T-helper 2 cell (primary cell): ENCODE measurements at places on chromosomes 2 and 18.

DNA sequence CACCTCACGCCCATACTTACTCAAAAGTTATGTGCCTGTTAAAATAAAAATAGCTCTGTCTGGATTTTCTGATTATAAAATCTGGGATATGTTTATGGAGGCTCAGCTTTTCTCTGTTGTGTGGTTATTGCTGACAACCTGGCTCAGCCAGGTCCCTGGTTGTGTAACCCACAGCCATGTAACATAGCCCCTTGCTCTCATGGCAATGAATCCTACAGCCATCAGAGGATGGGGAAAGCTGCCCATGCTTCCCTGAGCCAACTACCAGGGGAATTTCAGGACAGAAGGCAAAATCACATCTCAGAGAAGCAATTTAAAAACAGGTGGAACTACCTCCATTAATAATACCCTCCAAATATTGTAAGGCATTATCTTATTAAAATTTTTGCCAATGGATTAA is 29.7 kb downstream of the ST8SIA5 start:
- no peak for DNase-seq

GRCh38 chr18:48367557-48367956 is 41.6 kb downstream of the ZBTB7C start:
- no peak for DNase-seq

- no peak for DNase-seq
These were observed 89.7 kb downstream of the USP40 start for GRCh38 chr2:233476651-233477547.

DNA sequence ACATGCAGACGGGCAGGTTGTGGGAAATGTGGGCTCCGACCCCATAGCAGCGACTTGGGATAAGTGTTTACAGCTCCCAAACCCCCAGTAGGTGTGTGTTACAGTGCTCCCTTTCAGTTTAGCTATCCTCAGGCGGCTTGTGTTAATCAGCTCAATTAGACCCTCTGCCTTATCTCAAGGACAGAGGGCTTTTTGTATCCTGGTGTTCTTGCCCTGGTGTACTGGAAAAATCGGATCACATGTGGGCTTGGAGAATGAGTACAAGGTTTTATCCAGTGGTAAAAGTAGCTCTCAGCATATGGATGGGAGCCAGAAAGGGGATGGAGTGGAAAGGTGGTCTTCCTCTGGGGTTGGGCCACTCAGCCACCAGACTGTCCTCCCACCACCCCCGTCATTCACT is 264.7 kb upstream of the SYT4 start:
- no peak for DNase-seq

GRCh38 chr2:101971836-101972235 is 19.9 kb upstream of the IL1R2 start:
- no peak for DNase-seq

DNA sequence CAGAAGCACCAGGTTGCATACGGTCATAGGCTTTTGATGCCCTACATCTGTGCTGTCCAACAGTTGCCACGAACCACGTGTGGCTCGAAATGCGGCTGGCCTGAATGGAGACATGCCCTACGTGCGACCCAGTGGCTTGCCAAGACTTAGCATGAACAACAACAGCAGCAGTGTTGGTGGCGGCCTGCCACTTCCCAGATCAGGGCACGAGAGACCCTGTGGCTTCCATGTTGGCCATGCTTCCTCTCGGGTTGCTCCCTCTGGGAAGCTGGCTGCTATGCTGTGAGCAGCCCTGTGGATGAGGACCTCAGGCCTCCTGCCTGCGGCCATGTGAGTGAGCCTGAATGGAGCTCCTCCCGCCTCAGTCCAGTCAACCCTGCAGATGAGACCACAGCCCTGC is 212.3 kb downstream of the HDAC4 start:
- no peak for DNase-seq

- no peak for DNase-seq
These were observed 287.0 kb downstream of the ALPK2 start for GRCh38 chr18:58341916-58342315.

- DNase-seq, result no peak
These were observed 673 bp downstream of the CENPO start for GRCh38 chr2:24793761-24794435.

DNA sequence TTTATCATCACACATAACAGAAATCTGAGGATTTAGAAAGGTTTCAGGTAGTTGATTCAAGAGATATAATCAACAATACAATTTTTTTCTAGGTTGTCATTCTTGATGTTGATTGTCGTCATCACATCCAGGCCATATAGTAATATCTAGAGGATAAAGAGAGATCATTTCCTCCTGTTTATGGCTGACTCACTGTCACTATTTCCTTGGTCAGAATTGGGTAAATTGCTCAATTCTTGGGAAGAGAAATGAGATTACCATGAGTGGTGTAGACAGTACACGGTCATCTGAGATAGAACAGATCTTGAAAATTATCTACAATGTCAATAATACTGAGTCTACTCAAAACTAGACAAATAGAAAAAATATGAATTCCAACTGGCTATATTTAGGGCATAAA is 78.8 kb downstream of the ZNF804A start:
- DNase-seq, result no peak

GRCh38 chr2:151808258-151809072 is 19.8 kb downstream of the ARL5A start:
- no peak for DNase-seq

GRCh38 chr2:86636842-86637241 is 13.2 kb upstream of the RNF103 start:
- no peak for DNase-seq

GRCh38 chr2:140586379-140586778 is 1544.4 kb downstream of the LRP1B start:
- no peak for DNase-seq

DNA sequence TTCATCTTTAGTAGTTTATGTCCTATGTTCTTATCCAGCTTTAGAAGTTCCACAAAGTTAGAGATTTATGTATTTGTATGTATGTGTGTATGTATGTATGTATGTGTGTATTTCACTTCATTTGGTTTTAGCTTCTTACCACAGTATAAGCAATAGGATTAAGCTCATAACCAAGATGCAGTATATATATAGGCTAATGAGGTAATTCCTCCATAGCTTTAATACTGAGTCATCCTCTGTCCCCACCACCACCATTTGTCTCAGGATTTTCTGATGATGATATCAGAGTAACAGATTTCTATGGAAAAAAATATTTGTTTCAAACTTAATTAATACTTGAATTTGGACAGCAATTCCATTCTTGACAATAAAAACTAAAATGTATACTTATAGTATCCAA is 159.2 kb downstream of the SOX11 start:
- DNase-seq, result no peak

GRCh38 chr2:16241166-16242160 is 301.1 kb downstream of the MYCN start:
- DNase-seq, result no peak

- DNase-seq, result no peak
These were observed 34.4 kb upstream of the ROCK1 start for GRCh38 chr18:21146016-21146415.

GRCh38 chr2:107383691-107384090 is 443.0 kb upstream of the RGPD4 start:
- DNase-seq, result no peak

GRCh38 chr2:158936978-158937377 is 31.5 kb upstream of the TANC1 start:
- no peak for DNase-seq

DNA sequence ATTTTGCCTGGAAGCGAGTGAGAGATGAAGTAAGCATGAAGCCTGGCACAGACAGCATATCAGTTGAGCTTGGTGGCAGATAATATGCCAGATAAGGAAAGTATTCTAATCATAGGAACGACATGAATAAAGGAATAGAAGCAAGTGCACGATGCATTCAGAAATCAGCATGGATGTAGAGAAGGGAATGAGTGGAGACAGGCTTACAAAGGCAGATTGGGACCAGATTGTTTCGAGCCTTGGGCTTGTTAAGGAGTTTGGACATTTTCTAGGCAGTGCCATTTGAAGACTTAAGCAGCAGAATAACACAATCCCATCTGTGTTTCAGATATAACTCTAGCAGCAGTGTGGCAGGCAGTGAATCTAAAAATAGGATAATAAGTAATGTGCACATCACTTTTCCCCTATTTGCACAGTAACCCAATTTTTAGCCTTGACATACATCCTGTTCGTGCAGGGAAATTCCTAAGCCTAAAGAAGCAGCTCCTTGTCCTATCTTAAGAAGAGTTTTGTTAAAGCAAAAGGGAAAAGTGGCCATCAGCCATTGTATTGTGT is 450.2 kb downstream of the PLCL1 start:
- DNase-seq, result no peak

- DNase-seq, result no peak
These were observed 337.2 kb upstream of the SLC39A10 start for GRCh38 chr2:195319548-195320412.

- DNase-seq, result no peak
These were observed 63.0 kb downstream of the MCFD2 start for GRCh38 chr2:46852598-46852997.

DNA sequence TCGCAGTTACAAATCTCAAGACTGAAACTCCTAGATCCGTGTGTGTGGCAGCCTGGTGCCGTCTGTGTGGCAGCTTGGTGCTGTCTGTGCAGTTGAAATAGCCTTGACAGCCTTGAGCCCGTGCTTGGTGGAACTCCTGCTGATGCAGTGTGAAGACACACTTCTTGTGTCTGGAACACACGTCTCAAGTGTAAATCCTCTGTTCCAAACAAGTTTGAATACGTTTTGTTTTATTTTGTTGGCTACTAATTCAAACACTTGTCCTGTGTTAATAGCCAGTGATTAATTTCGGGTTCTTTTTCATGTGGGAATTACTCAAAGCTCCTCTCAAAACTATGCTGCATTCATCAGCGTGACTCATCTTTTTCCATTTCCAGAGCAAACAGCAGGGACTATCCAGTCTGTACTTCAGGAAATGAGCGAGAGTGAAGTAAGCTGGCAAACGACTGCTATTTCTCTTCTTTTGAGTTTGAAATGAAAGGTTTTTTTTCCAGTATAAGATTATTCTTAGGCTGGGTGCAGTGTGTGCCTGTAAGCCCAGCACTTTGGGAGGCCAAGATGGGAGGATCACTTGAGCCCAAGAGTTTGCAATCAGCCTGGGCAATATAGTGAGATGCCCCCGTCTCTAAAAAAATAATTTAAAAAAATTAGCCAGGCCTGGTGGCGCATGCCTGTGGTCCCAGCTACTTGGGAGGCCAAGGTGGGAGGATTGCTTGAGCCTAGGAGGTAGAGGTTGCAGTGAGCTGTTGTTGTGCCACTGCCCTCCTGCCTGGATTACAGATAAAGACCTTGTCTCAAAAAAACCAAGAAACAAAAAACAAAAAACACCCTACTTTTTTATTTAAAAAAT is 152.9 kb downstream of the SPP2 start:
- no peak for DNase-seq
